NCI-H1694 treated with DMSO at 0.1 percent for 48 hours (cell line): ENCODE measurements at places on chromosomes 4 and X.

DNA sequence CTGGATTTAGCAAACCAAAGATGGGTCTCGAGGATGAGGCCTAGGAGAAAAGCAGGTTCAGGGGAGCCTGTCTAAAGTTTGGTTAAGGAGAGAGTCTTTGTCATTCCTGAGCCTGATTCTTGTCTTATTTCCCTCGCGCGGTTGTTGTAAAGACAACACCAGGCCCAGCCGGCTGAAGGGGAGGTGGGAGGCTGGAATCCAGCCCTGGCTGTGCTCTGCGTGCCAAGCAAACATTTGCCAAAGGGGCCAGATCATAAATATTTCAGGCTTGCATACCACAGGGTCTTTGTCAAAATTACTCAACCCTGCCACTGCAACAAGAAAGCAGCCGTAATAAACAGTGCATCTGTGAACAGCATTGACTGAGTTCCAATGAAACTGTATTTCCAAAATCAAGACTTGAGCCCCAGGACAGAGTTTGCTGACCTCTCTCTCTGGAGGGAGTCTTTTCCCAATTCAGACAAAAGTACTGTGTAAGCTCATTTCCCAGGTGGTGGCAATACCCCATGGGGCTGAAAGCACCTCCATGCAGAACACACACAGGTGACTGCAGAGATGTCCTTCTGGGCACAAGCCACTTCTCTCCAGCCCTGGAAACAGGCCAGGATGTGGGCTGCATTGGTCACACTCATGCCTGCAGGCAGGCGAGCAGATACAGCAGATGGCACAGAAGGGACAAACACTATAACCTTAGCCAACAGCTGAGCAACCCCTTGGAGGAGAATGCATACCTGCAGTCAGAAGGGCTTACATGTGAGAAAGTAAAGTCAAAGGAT lies 320.3 kb downstream of the STK32B start:
- DNase-seq = no peak

- DNase-seq = no peak
Measured at GRCh38 chr4:89294573-89295269, 12.9 kb downstream of the GPRIN3 start.

DNA sequence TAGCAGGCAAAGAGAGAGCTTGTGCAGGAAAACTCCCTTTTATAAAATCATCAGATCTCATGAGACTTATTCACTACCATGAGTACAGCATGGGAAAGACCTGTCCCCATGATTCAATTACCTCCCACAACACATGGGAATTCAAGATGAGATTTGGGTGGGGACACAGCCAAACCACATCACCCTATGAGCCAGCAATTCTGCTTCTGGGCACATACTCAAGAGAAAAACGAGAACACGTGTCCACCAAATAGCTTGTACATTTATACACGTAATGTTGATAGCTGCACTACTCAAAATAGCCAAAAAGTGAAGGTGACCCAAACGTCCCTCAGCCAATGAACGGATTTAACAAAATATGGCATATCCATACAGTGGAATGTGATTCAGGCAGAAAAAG lies 94.5 kb upstream of the DHRSX start:
- DNase-seq = no peak

DNA sequence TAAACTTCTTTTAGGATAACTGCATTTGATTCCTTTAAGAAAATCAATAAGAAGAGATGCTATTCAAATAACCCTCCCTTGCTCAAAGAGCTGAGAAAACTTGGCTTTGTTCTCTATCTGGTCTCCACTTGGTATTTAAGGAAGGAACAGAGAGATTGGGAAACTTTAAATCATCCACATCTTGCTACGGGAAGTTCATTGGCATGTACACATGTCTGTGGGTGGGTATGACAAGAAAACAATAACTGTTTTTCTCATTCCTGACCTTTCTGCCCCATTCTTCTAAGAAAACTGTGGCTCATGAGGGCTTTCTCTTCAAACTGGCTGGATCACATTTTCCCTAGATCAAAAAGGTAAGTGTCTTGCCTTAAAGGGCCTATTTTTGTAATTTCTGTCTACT lies 6.0 kb downstream of the SEL1L3 start:
- no peak for DNase-seq

- DNase-seq = no peak
Measured at GRCh38 chrX:127207326-127207725, 387.8 kb downstream of the PRR32 start.

- DNase-seq = no peak
Measured at GRCh38 chr4:76989391-76990061, 40.0 kb downstream of the SEPTIN11 start.

GRCh38 chrX:12971282-12972003 lies 3.5 kb upstream of the TMSB4X start:
- no peak for DNase-seq

DNA sequence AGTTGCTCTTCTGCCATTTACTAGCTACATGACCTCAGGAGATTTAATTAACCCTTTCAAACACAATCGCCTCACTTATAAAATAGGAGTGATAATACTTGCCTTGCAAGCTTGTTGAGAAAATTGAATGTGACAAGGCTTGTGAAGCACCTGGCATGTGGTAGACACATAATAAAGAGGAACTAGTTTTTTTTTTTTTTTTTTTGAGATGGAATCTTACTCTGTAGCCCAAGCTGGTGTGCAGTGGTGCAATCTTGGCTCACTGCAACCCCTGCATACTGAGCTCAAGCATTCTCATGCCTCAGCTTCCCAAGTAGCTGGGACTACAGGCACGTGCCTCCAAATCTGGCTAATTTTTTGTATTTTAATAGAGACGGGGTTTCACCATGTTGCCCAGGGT lies 73.7 kb upstream of the STIM2 start:
- no peak for DNase-seq

- DNase-seq = no peak
Measured at GRCh38 chr4:8700531-8700930, 108.0 kb downstream of the CPZ start.

- no peak for DNase-seq
Measured at GRCh38 chrX:41604766-41605543, 83.8 kb upstream of the GPR34 start.

GRCh38 chr4:69497886-69498395 lies 2.2 kb upstream of the UGT2B4 start:
- no peak for DNase-seq

DNA sequence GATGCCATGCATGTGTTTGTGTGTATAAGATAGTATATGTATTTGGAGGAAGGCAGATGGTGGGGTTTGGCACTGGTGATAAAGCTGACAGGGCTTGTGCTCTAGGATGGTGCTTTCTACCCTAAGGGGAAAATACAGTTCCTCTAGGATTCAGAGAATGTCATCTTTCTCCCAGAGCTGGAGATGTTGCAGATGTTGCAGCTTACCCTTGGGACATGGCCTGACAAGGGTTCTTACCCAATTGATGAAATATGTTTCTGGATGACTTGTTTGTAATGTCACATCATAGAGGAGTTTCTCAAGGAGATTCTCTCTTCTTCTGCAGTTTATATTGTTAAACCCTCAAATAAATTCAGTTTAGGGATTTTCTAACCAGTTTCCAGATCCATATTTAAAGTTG lies 52.5 kb upstream of the PITX2 start:
- no peak for DNase-seq

GRCh38 chrX:41705680-41706374 lies 17.1 kb downstream of the GPR34 start:
- DNase-seq = no peak

DNA sequence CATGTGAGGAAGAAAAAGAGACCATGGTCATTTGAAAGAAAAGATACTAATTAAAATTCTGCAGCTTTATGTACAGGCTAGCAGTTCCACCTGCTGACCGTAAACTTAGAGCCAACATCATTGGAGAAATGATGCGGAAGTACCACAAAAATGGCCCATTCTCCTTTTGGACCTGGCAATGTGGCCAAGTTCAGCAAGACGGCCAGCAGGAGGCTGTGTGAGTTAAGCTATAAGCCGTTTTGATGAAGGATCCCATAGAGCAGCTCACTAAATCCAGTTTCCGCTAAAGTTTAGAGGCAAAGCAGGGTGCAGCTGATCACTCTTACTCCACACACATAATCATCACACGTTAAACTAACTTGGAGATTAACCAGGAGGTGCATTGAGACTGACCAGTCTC lies 133.8 kb downstream of the LDB2 start:
- no peak for DNase-seq

GRCh38 chrX:30935985-30936384 lies 46.9 kb upstream of the TAB3 start:
- DNase-seq = no peak

GRCh38 chr4:139163806-139164206 lies 13.2 kb downstream of the ELF2 start:
- DNase-seq = no peak

DNA sequence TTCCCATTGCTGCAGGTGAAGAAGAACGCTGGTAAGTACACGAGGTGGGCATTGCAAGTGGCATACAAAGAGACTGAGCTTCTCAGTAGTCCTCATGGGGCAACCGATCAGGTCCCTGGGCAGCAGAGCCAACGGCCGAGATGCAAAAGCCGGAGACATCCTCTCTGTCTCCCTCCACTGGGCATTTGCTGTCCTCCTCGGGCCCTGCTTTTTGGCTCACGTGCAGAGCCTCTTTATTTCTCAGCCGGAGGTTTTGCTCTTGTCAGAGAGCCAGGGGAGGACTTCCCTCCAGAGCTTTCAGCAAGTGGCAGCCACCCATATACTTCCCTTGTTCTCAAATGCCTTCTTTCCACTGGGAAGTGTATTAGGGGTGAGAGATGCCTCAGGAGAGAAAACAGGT lies 18.0 kb downstream of the STARD8 start:
- no peak for DNase-seq
